Activated CD4-positive, alpha-beta T cell treated with anti-CD3 and anti-CD28 coated beads, Interleukin-2, amount 10 ng/mL, durations not matched to agents 24 days and 14 days (primary cell): ENCODE measurements at places on chromosomes 4 and X.

- DNase-seq = no peak
These were observed 49.2 kb upstream of the TAB3 start for GRCh38 chrX:30938295-30938694.

DNA sequence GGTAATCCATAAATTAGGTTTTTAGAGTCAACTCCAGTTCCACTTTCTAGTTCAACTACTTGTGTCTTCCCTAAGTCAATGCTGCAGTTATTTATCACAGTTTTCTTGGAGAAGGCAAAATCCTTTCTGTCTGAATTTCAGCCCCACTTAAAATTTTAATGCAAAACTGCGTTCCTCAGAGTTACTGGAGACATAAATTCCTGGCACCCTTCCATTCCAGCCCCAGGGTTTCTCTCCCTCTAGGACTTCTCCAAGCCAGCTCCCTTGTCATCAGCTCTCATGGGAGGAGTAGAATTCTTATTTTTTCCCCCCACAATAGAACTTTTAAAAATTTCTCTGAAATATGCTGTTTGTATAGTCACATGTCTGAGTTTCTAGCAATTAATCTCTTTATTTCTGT lies 50.6 kb upstream of the PHOX2B start:
- no peak for DNase-seq

GRCh38 chr4:75948822-75949444 lies 8.1 kb upstream of the NAAA start:
- DNase-seq = no peak

GRCh38 chr4:1247864-1248244 lies 1.1 kb downstream of the CTBP1 start:
- DNase-seq = no peak

DNA sequence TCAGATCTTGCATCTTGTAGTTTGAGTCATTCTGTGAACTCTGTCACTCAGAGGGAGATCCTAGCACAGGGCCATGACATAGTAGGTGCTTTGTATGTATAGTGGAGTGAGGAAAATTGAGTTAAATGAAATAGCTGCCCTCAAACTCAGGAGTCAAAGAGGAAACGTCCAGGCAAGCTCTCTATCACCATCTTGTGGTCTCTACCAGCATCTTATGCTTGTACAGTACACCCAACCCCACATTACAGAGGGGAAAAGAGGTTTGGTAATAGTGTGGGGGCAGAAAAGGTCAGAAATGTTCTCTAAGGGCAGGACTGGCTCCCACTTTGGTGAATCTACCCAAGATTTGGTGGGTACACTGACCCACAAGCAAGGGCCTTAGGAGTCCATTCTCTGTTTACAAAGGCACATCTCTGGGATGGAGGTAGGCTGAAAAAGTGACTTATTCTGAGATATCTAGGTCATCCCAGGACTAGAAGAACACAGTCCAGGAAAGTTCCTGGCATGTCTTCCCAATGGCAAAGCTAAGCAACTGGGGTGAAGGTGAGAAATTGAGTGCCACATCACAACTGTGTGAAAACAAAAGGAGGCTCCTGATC lies 131.8 kb downstream of the OR13H1 start:
- no peak for DNase-seq

DNA sequence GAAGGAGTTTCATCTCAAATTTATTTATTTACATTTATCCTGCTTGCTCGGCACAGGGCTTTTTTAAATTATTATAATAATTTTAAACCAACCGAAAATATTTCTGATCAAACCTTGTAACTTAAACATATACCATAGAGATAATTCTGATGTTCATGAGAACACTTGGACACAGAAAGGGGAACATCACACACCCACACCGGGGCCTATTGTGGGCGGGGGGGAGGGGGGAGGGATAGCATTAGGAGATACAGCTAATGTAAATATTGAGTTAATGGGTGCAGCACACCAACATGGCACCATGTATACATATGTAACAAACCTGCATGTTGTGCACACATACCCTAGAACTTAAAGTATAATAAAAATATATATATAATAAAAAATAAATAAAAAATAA lies 2.9 kb downstream of the ANXA5 start:
- DNase-seq = no peak

DNA sequence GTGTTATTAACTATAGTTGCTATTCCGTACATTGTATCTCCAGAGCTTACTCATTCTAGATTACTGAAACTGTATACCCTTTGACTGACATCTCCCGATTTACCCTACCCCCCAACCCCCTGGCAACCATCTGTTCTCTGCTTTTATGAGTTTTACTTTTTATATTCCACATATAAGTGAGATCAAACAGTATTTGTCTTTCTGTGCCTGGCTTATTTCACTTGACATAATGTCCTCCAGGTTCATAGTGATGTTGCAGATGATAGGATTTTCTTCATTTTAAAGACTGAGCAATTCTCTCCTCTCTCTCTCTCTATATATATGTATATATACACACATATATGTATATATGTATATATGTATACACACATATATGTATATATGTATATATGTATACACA lies 54.6 kb downstream of the CFAP299 start:
- no peak for DNase-seq

- DNase-seq = no peak
These were observed 466.3 kb upstream of the FAM241A start for GRCh38 chr4:111678908-111679307.

DNA sequence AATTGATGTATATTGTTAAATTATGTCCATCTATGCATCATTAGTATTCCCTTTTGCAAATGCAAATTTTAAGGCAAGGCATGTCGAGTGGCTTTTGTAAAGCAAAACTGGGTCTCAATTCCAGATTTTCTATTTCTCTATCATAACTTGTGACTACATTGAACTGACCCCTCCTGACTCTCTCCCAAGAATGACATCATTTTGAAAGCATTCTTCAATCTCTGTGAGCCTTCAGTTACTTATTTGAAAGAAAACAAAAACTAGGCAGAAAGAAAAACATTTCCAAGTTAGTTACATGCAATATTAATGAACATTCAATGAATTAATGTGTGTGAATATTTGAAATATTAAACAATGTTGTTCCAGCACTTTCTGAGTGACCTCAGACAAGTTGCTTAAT lies 314.3 kb upstream of the CLNK start:
- DNase-seq = no peak

GRCh38 chr4:122122083-122122482 lies 30.0 kb upstream of the BLTP1 start:
- no peak for DNase-seq

- no peak for DNase-seq
These were observed 29.3 kb upstream of the ABCG2 start for GRCh38 chr4:88187766-88188165.

- no peak for DNase-seq
These were observed 25.5 kb downstream of the ANAPC4 start for GRCh38 chr4:25402521-25402920.

GRCh38 chr4:79977131-79977840 lies 95.7 kb downstream of the ANTXR2 start:
- no peak for DNase-seq

GRCh38 chr4:36233567-36234266 lies 10.6 kb downstream of the ARAP2 start:
- no peak for DNase-seq

DNA sequence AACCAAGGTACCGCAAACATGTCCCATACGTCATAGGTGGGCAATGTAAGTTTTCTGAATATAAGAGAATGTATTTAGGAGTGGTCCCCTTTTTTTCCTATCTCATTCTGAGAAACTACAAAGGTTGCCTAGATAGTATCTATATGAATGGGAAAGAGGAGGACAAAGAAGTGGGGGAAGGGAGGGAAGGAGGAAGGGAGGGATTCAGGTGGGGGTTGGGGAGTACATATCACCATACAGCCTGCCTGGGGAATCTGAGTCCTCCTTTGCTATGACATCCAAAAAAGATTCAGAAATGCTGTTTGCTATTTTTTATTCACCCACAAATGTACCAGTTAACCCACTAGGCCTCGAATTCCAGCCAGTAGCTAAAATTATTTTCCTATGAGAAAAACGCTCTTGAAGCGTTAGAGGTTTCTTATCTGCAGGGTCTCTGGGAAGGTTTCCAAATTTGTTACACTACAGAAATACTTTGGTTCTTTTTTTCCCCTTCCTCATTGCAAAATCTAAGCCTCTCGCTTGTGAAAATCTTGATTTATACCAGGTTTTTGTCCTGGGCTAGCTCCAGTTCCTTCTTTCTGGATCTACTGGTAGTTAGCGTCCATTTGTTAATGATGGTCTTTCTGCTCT lies 212.9 kb downstream of the NSUN7 start:
- no peak for DNase-seq

- no peak for DNase-seq
These were observed 581.6 kb upstream of the KLHL4 start for GRCh38 chrX:86935988-86936387.

DNA sequence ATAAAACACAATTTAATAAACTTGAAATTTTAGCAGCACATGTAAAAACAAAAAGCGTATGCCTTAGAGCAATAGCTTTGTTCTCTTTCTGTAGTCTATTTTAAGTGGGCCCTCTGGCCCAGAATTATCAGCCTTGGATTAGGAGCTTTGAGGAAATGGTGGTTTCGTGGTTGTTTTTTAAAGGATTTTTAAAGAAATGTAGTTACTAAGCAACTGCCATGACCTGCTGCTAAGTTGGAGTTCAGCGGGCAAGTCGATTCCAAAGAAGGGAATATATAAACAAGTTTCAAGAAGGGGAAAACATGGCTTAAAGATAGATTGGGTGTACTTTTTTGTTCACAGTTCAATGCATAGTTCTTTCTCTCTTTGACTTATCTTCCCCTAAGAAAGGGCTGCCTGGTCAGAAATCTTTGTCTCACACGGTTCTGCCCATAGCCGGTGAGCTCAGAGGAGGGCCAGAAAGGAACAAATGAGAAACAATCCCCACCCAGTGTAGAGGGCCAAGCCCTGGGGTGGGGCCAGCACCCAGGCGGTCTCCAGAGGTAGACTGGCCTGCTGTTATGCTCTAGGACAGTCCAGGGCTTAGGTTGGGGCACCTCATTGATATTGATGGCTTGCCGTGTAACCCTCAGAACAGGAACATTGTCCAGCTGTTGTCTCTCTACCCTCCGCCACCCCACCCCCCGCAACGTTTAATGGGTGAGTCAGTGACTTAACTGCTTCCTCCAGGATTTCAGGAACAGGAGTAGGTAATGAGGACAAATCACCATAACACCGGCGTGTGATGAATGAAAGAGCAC lies 32.5 kb downstream of the DLG3 start:
- no peak for DNase-seq

DNA sequence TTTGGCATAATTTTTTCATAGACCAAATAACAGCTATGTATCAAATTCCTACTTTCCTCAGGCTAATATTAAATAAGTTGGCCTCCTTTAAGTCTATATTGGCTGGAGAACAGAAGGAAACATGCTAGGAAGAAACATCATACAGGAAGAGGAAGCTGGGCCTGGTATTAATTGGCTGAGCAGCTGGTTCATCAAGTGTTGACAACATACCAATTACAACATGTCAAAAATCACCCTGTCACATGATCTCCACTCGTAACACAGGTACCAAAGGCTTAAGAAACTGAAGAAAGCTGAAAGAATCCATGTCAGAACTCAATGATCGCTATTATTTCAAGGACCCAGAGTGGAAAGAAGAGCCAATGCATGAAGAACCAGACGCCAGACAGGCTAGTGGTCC lies 10.5 kb downstream of the WDFY3 start:
- DNase-seq = no peak

DNA sequence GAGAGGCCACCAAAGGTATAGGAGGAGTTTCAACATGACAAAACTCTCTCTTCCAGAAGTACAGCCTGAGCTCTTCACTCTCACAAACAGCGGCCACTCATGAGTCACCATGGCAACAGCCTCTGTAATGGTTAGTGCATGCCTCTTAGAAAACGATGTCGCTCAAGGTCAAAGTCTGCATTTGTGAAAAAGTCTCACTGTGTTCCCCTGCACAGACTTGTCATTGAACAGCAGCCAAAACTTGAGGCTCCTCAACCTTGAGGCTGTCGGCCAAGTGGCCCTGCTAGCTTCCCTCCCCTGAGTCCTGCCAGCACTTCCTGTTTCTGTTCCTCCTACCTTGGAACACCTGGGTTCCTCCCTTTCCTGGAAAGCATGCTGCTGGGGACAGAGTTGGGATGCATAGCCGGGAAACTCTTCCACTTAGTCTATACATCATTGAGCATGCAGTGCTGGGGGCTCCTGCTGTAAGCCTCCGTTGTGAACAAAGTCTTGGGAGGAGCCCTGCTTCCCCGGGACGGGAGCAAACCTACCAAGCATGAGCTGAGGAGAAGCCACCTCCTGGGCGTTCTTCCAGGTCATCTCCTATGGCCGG lies 66.6 kb downstream of the ING2 start:
- no peak for DNase-seq

DNA sequence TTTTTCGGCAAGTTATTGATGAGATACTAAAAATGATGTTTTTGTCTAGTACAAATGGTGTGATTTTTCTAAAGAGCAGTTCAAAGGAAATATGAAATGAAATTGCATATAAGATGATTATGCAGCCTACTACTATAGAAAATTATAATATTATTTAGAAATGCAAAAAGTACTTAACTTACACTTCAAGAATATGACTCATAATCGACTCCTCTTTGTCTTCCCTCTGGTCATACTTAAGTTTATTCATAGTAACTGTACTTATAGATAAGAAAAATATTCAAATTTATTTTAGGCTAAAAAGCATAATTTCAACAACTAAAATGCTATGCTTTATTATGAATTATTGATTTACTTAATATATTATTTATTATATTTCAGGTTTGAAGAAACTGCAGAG lies 33.2 kb downstream of the CEP44 start:
- DNase-seq = no peak

GRCh38 chr4:6115746-6116586 lies 84.4 kb downstream of the JAKMIP1 start:
- no peak for DNase-seq

DNA sequence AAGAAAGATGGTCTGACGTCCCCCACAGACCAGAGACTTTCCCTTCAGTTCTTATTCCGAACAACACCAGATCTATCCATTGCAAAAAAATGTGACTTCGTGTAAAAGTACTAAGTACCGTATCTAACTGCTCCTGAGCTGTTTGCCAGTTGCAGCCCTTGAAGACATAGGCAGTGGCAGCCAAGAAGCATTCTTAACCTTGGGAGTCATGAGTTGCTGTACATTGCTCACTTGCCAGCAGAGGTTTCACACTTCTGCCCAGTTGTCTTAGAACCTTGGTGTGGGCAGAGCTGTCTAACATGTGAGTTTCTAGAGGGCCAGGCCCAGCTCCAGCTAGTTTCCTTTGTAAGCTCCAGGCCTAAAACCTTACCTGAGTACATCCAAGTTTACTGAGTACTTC lies 10.5 kb upstream of the CHRDL1 start:
- no peak for DNase-seq

DNA sequence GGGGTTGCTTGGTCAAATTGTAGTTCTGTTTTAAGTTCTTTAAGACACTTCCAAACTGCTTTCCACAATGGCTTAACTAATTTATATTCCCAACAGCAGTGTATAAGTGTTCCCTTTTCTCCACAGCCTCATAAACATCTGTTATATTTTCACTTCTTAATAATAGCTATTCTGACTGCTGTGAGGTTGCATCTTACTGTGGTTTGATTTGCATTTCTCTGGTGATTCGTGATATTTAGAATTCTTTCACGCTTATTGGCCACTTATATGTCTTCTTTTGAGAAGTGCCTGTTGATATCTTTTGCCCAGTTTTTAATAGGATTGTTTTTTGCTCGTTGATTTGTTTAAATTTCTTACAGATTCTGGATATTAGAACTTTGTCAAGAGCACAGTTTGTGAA lies 278.6 kb upstream of the ITM2A start:
- no peak for DNase-seq
